Upper lobe of left lung (tissue), 6 donors: ENCODE measurements at places on chromosomes 5 and 9.

GRCh38 chr5:37754976-37755375 is 84.9 kb downstream of the GDNF start:
- no peak for DNase-seq

DNA sequence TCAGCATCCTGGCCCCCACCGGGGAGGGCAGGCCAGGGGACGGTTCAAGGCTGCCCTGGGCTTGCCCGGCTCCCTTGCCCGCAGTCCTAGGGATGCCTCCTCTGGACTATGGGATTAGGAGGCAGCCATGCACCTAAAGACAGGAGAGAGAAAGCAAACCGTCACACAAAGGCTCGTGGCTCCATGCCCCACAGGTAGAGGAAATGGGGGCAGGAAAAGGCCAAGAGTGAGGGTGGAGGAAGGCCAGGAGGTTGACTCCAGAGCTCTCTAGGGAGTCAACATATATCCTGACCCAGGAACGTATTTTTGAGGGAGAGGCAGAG is 9.7 kb downstream of the MGAT1 start:
- DNase-seq: no peak

DNA sequence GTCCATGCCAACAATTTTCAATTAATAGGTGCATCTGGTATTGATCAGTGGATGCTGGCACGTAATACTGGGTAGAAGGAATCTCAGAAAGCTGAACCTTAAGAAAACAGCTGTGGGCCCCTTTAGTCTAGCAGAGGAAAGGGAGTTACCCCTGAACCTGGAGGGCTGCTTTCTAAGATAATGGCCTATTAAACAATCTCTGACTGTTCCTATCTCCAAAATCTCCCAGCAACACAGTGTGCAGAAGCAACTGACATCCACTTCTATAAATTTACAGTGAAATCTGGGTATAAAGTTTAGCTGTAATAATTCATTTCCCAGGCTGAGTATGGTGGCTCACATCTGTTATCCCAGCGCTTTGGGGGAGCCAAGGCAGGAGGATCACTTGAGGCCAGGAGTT is 198.8 kb downstream of the MAPKAP1 start:
- DNase-seq: no peak

DNA sequence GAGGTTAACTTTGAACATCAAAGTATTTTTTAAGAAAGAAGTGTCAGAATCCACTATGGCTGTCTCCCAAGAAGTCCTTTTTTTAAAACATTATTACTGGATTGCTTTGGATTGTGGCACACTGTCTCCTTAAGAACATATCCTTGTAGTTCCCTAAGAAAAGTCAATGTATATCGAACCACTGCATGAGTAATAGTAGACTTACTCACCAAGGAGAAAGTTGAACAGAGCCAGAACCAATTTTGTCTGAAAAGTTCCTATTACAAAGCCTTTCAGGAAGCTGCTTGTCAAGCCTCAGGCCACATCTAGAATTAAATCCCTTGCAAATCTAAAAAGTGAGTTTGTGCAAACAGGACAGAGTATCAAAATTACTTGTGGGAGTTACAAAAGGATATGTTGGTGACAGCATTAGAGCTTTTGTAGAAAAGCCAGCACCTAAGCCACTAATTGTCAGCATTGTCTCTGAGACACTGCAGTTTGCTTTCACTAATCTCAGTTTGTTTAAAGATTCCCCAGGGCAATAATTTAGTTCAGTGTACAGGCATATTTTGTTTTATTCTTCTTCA is 195.4 kb downstream of the MPDZ start:
- DNase-seq: no peak

- DNase-seq: no peak
Observed at GRCh38 chr9:70923961-70924360, 197.5 kb downstream of the TRPM3 start.

DNA sequence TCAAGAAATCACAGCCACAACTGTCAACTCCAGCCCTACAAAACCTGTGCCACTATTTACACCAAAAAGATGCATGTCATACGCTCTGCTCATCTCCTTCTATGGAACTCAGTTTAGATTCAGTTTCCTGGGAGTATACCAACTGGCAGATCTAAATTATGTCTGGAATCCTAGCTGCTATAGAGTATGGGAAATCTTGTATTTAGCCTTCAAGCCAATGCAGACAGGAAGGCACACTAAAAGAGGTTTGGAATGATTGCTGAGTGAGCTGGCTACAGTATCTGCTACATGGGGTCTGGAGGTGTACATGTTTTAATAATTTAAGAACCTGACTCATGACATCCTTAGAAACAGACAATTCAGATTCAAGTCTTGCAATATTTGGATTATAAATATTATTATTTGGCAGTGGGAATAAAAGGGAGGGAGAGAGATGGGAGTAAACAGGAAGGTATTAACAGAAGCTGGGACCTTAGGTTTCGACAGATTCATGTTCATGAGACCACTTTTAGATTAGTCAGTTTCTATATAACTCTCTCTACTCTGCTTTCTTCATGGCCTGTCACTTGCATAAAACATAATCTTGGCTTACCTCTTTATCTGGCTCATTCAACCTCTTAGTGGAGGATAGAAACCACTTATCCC is 178.8 kb upstream of the HAPLN1 start:
- no peak for DNase-seq

DNA sequence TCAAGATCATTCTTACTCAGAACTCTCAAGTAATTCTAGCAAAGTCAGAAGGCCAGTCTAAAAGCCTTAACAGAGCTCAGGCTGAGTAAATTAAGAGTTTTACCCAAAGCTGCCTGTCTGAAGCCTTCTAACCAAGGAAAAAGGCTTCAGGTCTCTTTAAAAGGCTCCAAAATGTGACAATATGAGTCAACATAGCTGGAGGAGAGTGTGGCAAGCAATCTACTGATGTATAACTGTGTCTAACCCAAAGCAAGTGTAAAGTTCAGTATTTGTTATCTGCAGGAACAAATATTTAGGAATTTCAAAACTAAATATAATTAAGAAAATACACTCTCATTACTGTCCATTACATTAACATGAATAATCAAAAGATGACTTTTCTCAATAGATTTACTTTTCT is 11.0 kb downstream of the ZBTB5 start:
- no peak for DNase-seq

DNA sequence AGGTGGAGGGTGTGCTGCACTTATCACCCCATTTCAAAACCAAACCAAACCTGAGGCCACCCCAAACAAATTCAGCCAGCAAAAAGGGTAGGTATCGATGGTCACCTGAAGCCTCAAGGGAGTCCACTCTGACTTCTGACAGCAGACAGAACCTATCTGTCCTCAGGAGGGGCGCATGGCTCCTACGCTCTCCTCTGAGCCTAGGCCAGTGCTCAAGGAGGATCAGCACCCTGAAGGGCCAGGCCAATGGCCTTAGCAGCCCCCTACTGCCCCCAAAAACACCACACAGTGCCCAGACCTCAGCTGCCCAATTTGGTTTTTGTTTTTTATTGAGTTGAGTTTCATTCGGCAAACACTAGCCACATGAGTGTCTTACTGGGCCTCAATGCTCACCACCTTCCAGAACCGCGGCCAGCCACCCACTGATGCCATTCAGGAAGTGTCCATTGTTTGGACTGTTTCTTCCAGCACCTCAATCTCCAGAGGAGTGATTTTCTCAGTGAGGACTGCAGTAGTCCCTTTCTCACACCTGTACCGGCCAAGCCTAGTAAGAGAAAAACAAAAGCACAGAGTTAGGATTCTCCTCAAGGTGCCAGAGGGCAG is 62.0 kb downstream of the PSMB7 start:
- no peak for DNase-seq

DNA sequence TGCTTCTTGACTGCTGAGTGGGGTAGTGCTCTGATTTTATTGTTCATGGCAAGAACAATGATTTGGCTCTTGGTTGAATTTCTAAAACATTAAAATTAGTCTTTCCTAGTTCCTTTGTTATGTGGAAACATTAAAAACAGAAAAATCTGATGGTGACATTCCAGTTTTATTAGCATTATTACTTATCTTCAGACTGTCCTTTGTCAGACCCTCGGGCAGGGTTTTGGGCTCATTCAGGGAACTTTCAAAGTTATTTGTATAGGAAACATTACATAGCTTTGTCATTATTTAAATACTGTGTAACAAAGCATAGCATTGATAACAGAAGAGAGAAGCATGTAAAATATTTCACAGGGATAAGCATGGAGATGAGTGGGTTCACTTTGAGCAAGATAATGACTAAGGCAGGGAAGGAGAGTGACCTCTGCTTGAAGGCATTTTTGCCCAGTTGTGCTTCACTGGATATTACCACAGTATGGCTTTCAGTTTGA is 119.9 kb downstream of the KDM4C start:
- no peak for DNase-seq

GRCh38 chr9:2053883-2054845 is 39.0 kb downstream of the SMARCA2 start:
- DNase-seq: no peak

DNA sequence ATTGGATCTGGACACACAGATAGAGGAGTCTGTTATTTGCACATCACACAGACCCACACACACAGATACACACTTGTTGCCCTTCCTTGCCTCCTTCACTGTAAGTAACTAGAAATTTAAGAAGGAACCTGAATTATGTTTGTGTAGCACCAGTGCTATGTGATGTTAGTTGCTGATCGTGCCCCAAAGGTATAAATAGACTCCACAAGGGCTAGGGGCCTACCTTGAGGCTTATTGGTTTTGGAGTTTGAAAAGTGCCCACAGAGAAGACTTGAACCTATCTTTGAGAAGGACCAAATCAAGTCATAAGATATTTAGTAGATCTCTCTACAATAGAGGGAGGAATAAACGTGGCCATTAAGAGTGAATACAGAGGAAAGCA is 8.8 kb upstream of the TGFBI start:
- DNase-seq: no peak

- DNase-seq: no peak
Observed at GRCh38 chr5:11166923-11167322, 405.9 kb upstream of the DAP start.

GRCh38 chr5:53080271-53080670 is 29.3 kb downstream of the MOCS2 start:
- no peak for DNase-seq

DNA sequence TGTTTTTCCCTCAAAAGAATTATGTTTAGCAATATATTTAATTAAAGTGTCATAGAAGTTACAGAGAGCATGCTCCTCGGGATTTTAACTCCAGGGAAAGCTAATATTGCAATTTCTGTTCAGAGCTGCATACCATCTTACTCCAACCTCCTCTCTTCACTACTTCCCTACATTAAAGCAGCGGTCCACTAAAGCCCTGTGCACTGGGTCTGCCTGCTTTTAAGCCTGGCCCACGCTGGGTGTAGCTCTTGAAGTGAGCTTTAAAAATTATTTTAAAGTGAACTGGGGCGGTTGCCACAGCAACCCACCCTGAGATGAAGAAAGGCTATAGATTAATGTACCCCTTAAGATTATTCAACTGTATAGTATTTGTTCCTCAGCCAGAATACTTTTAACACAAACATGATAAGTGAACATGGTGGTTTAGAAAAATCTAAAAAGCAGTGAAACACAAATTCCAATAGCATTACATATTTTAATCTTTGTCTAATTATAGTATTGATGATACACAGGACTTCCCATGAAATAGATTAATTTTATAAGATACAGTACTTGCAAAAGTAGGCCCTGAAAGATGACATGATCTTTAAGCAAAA is 3.9 kb upstream of the MEF2C start:
- DNase-seq: no peak

- DNase-seq: no peak
Observed at GRCh38 chr9:94725293-94725692, 1.2 kb upstream of the AOPEP start.

- no peak for DNase-seq
Observed at GRCh38 chr5:5146530-5147160, 6.5 kb downstream of the ADAMTS16 start.

DNA sequence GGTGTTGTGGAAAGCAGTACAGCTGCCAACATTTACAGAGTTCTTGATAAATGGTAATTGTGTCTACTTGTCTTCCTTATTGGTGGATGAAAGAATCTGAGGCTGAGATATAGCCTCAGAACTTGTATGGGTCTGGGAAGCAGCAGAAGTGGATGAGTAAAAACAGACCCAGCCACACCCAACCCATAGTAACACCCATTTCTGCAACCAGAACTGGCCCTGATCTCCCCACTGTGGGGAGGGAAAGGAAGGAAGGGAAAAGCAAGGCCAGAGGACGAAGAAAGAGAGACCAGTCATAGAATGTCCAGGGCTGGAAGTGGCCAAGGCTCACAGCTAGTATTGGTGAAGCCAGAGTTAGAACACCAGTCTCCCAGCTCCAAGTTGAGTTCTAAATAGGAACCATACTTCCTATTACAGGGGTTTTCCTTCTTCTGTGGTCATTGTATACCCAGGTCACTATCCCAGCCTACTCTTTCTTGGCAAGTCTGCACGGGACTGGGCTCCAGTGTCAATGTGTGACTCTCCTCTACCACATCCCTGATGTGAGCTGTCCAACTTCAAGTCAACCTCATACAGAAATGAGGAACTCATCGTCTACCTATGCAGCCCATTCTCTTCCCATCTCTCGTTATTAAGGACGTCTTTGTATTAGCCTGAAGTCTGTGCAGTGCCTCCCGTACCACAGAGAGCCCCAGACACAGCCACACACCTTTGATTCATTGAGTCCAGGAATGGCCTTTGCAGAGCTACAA is 35.9 kb downstream of the ITK start:
- no peak for DNase-seq

DNA sequence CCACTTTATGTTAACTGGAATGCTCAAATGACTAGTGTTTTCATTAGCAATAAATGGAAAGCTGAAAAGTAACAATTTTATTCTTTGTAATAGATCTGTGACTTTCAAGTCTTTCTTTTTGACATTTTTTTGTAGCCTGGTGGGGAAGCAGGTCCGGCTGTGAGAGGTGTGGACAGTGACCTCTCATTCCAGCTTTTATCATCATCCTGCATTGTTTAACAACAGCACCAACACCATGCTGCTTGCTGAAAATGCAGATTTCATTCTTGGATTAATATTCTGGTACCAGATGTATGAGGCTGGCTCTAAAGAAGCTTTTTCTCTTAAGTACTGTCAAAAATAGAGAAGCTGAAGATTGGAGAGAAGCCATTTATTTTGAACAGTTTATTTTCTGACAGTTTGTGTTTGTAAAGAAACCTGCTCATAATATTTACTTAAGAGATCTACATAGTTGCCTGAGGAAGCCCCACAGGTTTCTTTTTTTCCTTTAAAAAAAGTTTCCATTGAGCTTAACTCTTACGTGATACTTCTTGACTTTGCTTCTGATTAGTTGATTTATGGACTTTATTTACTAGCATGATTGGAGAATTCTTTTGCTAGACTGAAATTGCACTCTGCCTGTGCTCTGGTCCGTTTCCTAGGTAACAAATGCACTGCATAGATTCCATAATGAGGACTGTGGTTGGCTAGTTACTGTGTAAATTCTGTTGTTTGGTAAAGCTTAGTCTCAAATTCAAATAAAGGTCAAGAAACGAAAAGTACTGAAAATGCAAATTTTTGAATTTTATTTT is 3.4 kb downstream of the KIAA1958 start:
- no peak for DNase-seq

- no peak for DNase-seq
Observed at GRCh38 chr5:161333194-161333880, 213.2 kb downstream of the GABRB2 start.

GRCh38 chr9:110996436-110997220 is 41.6 kb downstream of the LPAR1 start:
- no peak for DNase-seq

- DNase-seq: no peak
Observed at GRCh38 chr5:67206461-67206860, 9.9 kb upstream of the CD180 start.
